ENCODE measurements at places on chromosomes 13 and 19.

GRCh38 chr13:102012299-102013293 is 389.3 kb downstream of the FGF14 start:
- no peak for DNase-seq

DNA sequence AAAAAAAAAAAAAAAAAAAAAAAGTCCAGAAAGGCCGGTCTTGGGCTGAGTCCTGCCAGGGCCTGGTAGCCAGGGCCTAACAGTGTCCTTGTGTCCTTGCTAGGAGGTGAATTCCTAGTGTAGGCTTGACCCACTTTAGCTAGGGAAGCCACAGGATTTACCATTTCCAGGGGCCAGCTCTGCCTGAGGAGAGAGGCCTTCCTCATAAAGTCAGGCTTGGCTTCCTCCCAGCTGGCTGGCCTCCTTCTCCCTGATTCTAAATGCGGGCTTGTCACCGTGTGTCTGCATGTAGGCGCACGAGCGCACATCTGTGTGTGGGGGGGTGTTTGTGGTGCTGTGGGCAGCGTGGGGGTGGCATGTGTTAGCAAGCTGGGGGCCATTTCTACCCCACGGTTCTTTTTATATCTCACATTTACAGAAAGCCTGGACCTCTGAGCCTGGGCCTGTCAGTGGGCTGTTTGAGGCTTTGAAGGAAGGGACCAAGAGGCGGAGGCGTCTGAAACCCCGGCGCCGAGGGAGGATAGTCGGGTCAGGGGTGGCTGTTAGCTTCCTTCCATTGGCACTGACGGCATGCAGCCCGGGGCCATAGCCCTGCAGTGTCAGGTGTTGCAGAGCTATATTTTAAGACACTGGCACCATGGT is 31.7 kb downstream of the IER2 start:
- DNase-seq: no peak

DNA sequence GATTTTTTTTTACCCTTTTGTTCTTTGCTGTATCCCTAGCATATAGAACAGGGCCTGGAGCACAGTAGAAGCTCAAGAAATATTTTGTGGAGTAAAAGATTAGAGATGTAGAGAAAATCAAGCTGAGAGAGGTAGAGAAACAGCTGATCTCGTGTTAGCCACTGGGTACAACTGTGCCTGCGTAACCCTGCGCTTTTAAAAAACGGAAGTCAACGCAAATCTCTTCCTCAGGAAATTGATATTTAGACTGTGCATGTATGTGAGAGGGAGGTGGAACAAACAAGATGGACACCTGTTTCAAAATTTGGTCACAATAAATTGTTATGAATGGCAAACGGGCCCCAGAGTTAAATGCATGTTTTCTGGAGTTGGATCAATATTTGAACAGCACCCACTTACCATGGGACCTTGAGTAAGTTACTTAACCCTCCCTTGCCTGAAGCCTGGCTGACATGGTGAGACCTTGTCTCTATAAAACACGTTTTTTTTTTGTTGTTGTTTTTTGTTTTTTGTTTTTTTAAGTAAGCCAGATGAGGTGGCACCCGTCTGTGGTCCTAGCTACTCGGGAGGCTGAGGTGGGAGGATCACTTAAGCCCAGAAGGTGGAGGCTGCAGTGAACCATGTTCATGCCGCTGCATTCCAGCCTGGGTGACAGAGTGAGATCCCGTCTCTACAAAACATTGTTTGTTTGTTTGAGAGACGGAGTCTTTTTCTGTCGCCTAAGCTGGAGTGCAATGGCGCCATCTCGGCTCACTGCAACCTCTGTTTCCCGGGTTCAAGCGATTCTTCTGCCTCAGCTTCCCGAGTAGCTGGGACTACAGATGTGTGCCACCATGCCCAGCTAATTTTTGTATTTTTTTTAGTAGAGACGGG is 3.3 kb upstream of the EPOR start:
- DNase-seq: no peak

DNA sequence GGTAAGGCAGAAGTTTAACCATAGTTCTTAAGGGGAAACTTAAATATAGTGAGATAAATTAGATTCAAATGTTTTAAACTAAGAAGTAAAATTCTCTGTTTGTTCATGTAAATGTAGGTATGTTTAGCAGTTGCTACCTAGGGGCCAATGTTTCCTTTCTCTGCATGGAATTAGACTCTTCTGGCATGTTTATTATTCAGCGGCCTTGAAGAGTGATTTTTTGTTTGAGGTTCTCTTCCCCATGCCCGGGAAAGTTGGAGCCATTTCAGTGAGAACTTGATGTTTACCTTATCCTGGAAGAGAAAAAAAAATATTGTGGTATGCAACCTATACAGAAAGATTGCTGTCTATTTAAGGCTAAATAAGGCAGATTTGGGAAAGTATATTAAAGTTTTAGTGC is 492.9 kb downstream of the KLF5 start:
- no peak for DNase-seq

GRCh38 chr13:31005066-31005465 is 72.6 kb downstream of the TEX26 start:
- no peak for DNase-seq

DNA sequence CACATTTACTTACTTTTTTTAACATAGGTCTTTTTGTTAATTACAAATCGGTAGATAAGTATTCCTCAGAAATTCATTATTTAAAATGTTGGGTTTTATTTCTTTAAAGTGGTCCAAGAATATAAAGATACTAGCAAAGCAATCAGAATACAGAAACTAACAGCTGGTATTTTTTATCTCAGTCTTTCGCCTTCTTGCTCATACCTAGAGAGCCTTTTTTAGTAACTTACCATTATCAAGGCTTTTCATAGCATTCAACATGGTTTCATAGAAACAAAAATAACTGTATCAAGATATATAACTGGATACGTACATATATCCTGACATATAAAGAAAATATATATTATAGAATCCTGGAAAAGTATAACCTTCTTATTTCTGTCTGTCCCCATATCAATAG is 227.8 kb upstream of the MIR17HG start:
- no peak for DNase-seq

GRCh38 chr19:30966486-30966885 is 382.8 kb downstream of the TSHZ3 start:
- DNase-seq: no peak

- DNase-seq: no peak
Measured at GRCh38 chr19:33428627-33429125, 55.2 kb downstream of the CEBPG start.

DNA sequence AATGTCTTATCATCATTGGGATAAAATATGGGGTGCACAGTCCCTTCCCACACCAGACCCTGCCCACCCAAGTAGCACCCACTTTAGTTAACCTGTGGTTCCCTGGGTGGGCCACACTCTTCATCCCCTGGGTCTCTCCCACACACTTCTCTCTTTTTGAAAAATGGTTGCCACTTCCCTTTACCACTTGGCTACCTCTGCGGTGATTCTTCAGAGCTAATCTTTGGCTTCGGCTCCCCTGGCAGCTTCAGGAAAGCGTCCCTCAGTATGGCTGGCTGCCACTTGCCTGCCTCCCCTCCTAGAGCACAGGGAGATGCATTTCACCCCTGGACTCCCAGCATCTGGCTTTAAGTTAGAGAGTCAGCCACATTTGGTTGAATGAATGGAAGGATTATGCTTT is 18.2 kb downstream of the CCNA1 start:
- DNase-seq: no peak
